Spleen (tissue), 13 donors: ENCODE measurements at places on chromosomes 2 and 18.

GRCh38 chr18:23793985-23794867, 105.0 kb downstream of the LAMA3 start:
- no peak overlapping the region for H3K27ac ChIP-seq
- H3K36me3 ChIP-seq: no peaks in the 10 kb centered on the region
- no peaks in the 10 kb centered on the region for H3K4me1 ChIP-seq
- H3K27me3 ChIP-seq: no peaks in the 10 kb centered on the region

GRCh38 chr2:222434204-222434603, 9.9 kb downstream of the SGPP2 start:
- no peaks in the 10 kb centered on the region for H3K36me3 ChIP-seq
- no peak for DNase-seq

GRCh38 chr2:192574552-192574951, 379.8 kb upstream of the TMEFF2 start:
- no peak for DNase-seq
- no peak overlapping the region for H3K27ac ChIP-seq
- H3K4me3 ChIP-seq: no peak overlapping the region
- H3K4me1 ChIP-seq: no peaks in the 10 kb centered on the region
- no peaks in the 10 kb centered on the region for H3K36me3 ChIP-seq

DNA sequence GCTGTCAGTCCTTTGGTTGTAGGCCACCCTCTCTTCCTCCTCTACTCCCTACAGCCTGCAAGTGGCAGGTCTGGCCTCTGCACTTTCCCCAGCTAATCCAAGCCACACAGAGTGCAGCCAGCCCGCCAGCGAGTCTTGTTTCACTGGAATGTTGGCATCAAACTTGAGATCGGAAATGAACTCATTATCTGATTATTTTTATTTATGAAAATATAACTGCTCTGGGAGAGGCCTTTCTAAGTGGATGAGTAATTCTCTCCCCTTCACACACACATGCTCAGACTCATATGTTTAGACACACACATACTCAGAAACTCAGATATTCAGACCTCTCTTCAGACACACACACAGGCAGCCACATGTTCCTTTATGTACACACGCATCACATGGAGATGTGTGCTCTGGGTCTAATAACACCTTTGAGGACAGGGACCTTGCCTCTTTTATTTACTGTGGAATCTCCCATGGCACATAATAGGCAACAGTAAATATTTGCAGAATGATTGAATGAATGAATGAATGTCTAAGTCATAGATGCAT, 151.3 kb downstream of the ZFP36L2 start:
- H3K4me1 ChIP-seq: peaks cover 60% of the 10 kb centered on the region
- H3K27ac ChIP-seq: peak overlapping the region; percentile 69
- H3K27me3 ChIP-seq: no peaks in the 10 kb centered on the region
- no peak overlapping the region for H3K4me3 ChIP-seq

DNA sequence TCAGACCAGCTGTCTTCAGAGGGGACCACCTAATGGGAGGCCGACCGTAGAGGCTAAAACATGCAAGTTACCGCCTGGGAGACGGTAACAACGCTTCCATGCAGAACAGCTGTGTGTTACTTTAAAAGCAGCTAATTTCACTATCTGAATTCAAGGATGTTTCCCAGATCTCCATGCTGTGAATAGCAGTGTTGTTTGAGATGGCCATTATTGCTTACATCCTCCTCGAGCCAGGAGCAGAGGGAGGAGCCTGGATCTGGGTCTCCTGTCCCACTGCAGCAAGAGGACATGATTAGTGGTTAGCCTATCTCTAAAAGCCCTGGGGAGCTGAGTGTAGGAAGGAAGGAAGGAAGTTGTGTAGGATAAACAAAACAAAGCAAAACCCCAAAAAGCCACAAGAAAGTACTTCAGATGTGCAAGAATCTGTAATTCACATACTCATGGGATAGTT, 50.9 kb downstream of the ACTR2 start:
- no peak overlapping the region for H3K27ac ChIP-seq
- H3K4me1 ChIP-seq: peaks cover 20% of the 10 kb centered on the region
- no peaks in the 10 kb centered on the region for H3K36me3 ChIP-seq
- no peak overlapping the region for H3K4me3 ChIP-seq
- DNase-seq: no peak
- H3K27me3 ChIP-seq: no peaks in the 10 kb centered on the region

DNA sequence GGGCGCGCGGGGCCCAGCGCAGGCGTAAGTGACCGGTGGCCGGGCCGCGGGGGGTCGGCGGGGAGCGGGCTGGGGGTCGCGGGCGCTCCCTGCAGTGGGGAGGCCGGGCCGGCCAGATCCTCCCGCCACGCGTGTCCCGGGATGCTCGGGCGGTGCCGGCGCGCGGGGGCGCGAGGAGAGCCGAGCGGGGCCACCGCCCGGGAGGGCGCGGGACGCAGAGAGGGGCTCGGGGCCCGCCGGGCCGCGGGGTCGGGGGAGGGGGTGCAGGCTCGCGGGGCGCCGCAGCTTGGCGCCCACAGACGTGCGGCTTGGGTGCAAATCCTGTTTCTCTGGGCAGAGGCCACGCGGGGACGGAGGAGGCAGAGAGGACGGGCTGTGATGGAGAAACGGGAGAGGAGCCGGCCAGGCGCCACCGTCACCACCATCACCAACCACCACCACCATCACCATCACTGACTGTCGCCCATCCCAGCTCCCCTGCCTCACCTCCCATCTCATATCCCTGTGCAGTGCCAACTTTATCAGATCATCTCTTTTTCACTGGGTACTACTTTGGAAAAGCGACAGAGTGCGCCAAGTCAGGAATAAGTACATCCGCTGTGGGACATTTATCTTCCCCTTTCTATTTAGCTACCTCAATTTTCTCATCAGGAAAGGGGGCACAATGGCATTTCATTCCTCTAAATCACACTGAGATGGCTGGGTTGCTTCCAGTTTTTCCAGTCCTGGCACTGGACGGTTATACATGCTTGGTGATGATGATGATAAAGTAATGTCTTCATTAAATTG, 97.2 kb upstream of the GPR45 start:
- H3K27me3 ChIP-seq: peaks cover 6% of the 10 kb centered on the region
- H3K4me1 ChIP-seq: peaks cover 10% of the 10 kb centered on the region
- H3K36me3 ChIP-seq: no peaks in the 10 kb centered on the region
- peak overlapping the region; percentile 76 for H3K4me3 ChIP-seq
- no peak for DNase-seq
- H3K27ac ChIP-seq: no peak overlapping the region

GRCh38 chr18:52333860-52334259, 6.1 kb upstream of the DCC start:
- H3K36me3 ChIP-seq: no peaks in the 10 kb centered on the region
- no peak for DNase-seq
- H3K27ac ChIP-seq: no peak overlapping the region
- H3K4me3 ChIP-seq: no peak overlapping the region
- H3K27me3 ChIP-seq: peaks cover 2% of the 10 kb centered on the region

GRCh38 chr2:236977063-236977851, 108.4 kb upstream of the COPS8 start:
- H3K36me3 ChIP-seq: no peaks in the 10 kb centered on the region
- H3K4me1 ChIP-seq: peaks cover 29% of the 10 kb centered on the region
- H3K27me3 ChIP-seq: no peaks in the 10 kb centered on the region

DNA sequence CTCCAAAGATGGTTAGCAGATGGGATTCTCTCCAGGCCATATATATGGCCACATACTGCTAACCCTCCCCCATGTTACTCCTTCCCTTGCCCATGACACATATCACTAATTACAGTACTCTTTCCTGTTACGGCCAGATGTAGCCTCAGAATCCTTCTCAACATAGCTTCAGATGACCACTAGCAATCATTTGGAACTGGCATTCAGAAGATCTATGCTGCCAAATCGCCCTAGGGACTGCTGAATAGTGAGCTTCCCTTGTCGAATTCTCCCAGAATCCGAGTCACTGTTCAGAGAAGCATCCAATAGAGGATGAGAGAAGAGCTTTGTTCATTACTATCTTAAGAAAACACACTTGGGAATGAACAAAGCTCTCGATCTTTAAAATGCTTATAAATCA, 121.2 kb upstream of the TANK start:
- no peak for DNase-seq
- H3K4me1 ChIP-seq: no peaks in the 10 kb centered on the region
- H3K27ac ChIP-seq: no peak overlapping the region
- H3K36me3 ChIP-seq: no peaks in the 10 kb centered on the region

DNA sequence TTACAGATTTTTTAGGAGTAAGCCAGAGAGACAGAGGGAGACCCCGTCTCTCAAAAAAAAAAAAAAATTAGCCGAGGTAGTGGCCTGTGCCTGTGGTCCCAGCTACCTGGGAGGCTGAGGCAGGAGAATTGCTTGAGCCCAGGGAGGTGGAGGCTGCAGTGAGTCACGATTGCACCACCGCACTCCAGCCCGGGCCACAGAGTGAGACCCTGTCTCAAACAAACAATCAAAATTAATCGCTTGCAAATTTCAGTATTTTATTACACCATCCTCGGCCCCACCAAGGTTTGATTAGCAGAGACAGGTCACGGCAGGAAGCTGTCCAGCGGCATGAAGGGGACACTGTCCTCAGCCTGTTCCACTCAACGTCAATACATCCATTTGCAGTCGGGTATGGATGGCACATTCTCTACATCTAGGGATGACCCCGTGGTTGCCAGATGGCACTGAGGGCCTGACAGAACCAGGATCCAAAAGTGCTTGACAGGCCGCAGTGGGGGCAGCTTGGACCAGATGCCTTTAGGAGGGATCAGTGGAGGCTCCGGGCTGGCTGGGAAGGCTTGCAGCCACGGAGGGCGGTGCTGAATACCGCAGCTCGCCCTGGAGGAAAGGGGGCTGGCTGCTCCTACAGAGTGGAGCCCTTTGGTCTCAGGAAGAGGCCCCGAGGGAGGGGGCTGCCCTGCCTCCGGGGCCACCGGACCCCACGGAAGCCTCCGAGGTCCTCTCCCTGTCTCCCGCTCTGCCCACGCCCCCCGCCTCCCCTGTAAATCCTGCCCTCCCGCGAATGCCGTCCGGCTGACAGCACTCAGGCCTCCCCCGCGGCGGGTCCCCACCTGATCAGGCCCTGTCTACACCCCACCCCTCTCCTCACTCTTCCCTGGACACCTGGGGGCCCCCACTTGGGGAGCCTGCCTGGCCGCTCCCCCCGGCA, 13.1 kb downstream of the ASPRV1 start:
- DNase-seq: no peak
- no peak overlapping the region for H3K4me3 ChIP-seq
- H3K36me3 ChIP-seq: peaks cover 3% of the 10 kb centered on the region
- H3K27ac ChIP-seq: peak overlapping the region; percentile 93
- no peaks in the 10 kb centered on the region for H3K27me3 ChIP-seq

DNA sequence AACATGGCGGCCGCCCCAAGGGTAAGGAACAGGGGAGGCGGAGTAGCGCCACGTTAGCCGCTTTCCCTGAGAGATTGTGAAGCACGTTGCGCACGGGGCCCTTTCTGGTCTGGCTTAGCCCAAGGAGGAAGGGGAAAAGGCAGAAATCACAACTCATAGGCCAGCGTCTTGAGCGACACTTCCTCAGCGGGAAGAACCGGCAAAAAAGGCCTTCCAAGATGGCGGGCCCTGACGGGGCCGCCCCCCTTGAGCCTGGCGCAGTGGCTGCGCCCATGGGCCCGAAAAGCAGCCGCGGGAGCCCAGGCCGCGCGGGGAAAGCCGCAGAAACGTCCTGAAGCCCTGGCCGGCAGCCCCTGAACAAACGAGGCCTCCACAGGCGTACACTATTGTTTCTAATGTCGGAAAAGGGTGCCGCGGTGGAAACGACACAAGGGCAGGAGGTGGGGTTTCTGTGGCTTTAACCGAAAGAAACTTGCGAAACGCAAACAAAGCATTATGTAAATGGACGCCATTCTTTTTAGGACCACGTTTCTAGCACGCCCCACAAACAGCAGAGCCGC, 919 bp upstream of the PCBP1 start:
- peak overlapping the region; percentile 99 for H3K27ac ChIP-seq
- peaks cover 62% of the 10 kb centered on the region for H3K4me1 ChIP-seq
- H3K27me3 ChIP-seq: no peaks in the 10 kb centered on the region
- peak; percentile 95 for DNase-seq
- peaks cover 54% of the 10 kb centered on the region for H3K36me3 ChIP-seq

DNA sequence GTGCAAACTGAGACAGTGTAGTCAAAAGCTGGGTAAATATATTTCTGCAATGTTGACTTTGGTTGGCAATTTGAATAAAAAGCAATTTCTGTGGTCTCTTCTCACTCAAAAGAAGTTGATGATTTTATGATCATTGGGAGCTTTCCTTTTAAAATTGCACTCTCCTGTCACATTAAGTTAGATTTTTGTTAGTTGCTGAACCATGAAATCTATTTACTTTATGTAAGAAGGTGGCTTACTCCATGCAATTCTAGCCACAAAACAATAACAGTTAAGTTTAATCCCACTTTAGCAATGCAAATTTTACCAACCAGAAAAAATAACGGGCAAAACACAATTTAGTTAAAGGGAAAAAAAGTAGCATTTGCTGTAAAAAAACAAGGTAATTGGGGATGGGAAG, 48.3 kb downstream of the DLGAP1 start:
- no peak for DNase-seq
- no peak overlapping the region for H3K4me3 ChIP-seq
- H3K4me1 ChIP-seq: no peaks in the 10 kb centered on the region
- no peaks in the 10 kb centered on the region for H3K27me3 ChIP-seq

GRCh38 chr18:45287531-45287930, 327.7 kb upstream of the SLC14A2 start:
- no peaks in the 10 kb centered on the region for H3K27me3 ChIP-seq
- no peak for DNase-seq
- H3K36me3 ChIP-seq: no peaks in the 10 kb centered on the region
- no peak overlapping the region for H3K27ac ChIP-seq

GRCh38 chr2:101307950-101308431, 510 bp downstream of the RNF149 start:
- H3K27me3 ChIP-seq: no peaks in the 10 kb centered on the region
- H3K4me1 ChIP-seq: peaks cover 76% of the 10 kb centered on the region
- H3K27ac ChIP-seq: peak overlapping the region; percentile 100
- peaks cover 6% of the 10 kb centered on the region for H3K36me3 ChIP-seq
- peak overlapping the region; percentile 78 for H3K4me3 ChIP-seq

- peak overlapping the region; percentile 43 for H3K27ac ChIP-seq
- no peak for DNase-seq
- no peaks in the 10 kb centered on the region for H3K27me3 ChIP-seq
- peaks cover 33% of the 10 kb centered on the region for H3K4me1 ChIP-seq
- no peaks in the 10 kb centered on the region for H3K36me3 ChIP-seq
Measured at GRCh38 chr2:46258937-46259776, 38.0 kb upstream of the EPAS1 start.

GRCh38 chr18:65363011-65363410, 387.8 kb upstream of the CDH7 start:
- no peaks in the 10 kb centered on the region for H3K36me3 ChIP-seq
- DNase-seq: no peak
- H3K4me1 ChIP-seq: no peaks in the 10 kb centered on the region
